CD4-positive, alpha-beta T cell treated with Interleukin-6 at 100 ng/mL for 8 hours (primary cell): ENCODE measurements at places on chromosomes 5 and 9.

GRCh38 chr5:72505016-72505415 is 2.2 kb downstream of the ZNF366 start:
- no peak for DNase-seq

DNA sequence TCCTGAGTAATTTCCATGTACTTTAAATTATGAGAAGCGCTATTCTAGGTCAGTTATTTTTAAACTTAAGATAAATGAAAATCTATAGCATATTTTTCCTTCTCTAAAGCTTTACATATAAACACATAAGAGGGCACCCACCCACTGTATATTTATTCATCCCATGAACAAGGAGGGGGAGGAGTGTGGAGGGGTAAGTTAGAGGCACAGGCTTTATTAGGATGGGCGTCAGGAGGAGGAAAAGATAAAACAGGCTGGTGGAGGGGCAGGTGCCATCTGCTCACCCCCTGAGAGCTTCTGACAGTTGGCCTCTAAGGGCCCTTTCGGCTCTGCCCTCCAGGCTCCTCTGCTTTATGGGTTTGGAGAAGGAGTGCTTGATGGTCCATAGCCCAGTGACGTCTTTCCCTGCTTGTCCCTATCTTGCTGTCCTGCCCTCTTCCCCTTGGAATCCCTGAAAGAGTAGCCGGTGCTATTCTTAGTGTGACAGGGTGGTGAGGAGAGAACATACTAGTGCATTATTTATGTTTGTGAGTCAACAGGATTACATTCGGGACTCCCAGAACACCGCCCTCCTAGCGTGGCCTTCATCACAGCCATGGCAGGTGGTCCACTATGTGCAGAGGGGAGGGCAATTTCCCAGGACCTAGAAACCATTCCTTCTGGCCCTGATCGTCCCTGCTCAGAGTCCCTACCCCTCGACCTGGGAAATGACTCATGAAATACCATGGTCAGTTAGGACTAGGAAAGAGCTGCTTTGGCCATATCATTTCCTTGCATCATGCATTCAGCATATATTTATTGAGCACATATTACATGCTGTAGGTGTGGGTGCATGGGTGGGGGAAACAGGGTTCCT is 7.9 kb upstream of the SYNPO start:
- DNase-seq, result no peak

- no peak for DNase-seq
Measured at GRCh38 chr5:123545506-123545905, 33.5 kb downstream of the CSNK1G3 start.

DNA sequence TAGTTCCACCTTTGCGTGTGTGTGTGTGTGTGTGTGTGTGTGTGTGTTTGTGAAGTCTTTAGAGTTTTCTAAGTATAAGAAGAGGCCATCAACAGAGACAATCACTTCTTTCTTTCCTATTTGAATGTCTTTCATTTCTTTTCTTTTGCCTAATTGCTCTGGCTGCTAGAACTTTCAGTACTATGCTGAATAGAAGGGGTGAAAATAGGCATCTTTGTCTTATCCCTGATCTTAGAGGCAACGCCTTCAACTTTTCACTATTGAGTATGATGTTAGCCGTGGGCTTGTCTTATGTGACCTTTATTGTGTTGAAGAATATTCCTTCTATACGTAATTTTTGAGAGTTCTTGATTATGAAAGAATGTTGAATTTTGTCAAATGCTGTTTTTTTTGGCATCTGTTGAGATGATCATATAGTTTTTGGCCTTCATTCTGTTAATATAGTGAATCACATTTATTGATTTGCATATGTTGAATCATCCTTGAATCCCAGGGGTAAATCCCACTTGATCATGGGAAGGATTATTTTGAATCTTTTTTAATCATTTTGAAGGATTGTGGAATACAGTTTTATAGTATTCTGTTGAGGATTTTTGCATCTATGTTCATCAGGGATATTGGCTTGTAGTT is 134.8 kb upstream of the CD180 start:
- DNase-seq, result no peak

DNA sequence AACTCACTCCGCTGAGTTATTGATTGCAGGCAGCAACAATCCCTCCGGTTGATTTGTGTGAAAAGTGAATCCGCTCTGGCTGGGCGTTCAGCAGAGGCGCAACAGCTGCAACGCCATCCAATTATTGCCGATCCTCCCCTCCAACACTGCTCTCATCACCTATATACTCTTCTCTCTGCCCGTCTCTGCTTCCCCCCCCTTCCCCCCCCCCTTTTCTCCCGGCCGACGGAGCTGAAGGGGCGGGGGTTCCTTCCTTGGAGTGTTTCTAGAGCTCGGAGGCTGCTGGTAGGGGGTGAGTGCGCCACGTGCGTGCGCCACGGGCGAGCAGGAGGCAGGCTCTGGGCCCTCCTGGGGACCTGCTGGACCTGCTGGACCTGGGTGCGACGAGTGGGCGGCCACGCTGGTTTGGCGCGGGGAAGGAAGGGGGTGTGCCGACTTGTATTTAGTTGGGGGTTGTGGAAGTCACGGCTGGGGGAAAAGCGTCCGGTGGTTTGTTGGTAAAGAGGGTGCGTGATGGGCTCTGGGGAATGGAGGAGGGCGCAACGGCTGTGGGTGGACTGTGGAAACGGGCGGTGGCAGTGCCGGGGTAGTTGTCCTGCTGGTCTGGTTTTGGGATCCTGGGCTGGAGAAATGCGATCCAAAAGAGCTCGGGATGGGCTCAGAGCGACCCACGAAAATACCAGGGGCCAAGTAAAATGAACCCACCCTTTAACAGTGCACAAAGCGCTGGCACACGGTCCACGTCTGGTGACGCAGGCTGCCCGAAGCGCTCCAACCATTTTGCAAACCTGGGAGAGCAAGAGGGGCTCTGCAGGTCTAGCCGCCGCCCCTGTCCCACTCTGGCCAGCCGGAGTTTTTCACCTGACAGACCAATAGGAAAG is 6.4 kb upstream of the MEF2C start:
- DNase-seq, result no peak

GRCh38 chr9:89543621-89544278 is 45.8 kb upstream of the SEMA4D start:
- no peak for DNase-seq

DNA sequence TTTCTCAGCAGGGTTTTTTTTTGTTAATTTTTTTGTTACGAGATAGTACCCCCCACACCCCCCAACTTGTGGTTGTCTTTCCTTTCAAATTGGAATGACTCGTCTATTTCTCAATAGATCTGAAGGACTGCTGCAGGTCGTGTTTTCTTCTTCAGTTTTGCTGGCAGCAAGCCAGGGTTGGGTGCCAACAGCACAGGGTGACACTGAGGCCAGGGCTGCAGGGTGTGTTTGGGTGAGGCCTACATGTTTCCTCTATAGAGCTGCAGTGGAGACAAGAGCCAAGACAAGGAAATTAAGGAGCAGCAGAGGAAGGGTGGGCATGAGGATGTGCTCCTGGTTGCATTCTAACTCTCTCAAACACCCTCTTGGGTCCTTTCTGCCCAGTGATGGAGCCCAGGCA is 52.2 kb downstream of the NXNL2 start:
- DNase-seq, result no peak
